ENCODE measurements at places on chromosomes 3 and 15.
A peak's percentile ranks its signal among the peaks of the same experiment; 100 is the strongest.

GRCh38 chr3:147613725-147614124 lies 204.6 kb downstream of the ZIC1 start:
- no peak for DNase-seq

GRCh38 chr3:98761643-98762229 lies 1.4 kb upstream of the ST3GAL6 start:
- no peak for DNase-seq

- no peak for DNase-seq
Observed at GRCh38 chr3:104291437-104291851, 1075.3 kb upstream of the ALCAM start.

- DNase-seq = no peak
Observed at GRCh38 chr3:83953417-83954089, 1005.2 kb upstream of the CADM2 start.

DNA sequence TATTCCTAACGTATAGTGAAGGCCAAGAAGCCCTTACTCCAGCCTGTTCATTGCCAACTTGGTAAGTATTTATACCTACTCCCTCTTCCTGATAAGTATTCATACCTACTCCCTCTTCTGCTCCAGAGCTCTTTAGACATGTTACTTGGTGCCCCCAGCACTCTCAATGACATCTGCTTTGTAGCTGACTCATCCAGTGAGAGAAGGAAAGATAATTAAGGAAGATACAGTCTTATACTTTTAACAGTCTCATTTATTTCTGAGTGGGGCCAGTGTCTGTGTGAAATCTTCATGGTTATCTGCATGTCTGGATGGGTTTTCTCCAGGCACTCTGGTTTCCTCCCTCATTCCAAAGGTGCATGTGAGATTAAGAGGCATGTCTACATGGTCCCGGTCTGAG lies 698.7 kb downstream of the FHIT start:
- no peak for DNase-seq

DNA sequence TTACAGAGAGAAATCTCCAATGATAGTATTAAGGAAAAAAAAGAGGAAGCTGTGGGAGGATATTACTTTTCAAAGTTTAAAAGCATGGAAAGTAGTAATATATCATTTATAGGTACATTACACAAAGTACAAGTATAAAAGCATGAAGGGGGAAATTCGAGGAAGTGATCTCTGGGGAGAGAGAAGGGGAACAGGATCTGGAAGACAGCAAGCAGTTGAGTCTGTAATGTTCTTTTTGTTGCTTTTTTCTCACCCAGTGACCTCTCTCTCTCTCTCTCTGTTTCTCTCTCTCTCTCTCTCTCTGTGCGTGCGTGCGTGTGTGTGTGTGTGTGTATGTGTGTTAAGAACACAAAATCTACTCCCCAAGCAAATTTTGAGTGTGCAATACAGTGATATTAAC lies 10.2 kb downstream of the C3orf20 start:
- DNase-seq = no peak

DNA sequence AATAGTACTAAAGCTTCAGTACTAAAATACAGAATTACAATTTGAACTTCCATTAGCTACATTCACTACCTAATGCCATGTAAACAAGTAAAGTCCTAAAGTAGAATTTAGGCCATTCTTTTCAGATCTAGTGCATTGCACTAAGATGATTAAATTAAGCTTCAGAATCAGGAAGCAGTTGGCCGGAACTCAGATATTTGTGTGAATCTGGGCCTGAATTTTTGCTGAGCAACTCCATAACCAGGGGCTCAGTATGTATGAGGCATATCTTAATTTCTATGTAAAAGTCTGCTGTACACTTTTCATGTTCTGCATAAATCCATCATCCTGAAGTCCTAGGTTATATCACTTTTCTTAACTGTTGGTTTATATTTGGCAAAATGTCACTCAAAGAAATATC lies 246.4 kb downstream of the RBMS3 start:
- DNase-seq = no peak

DNA sequence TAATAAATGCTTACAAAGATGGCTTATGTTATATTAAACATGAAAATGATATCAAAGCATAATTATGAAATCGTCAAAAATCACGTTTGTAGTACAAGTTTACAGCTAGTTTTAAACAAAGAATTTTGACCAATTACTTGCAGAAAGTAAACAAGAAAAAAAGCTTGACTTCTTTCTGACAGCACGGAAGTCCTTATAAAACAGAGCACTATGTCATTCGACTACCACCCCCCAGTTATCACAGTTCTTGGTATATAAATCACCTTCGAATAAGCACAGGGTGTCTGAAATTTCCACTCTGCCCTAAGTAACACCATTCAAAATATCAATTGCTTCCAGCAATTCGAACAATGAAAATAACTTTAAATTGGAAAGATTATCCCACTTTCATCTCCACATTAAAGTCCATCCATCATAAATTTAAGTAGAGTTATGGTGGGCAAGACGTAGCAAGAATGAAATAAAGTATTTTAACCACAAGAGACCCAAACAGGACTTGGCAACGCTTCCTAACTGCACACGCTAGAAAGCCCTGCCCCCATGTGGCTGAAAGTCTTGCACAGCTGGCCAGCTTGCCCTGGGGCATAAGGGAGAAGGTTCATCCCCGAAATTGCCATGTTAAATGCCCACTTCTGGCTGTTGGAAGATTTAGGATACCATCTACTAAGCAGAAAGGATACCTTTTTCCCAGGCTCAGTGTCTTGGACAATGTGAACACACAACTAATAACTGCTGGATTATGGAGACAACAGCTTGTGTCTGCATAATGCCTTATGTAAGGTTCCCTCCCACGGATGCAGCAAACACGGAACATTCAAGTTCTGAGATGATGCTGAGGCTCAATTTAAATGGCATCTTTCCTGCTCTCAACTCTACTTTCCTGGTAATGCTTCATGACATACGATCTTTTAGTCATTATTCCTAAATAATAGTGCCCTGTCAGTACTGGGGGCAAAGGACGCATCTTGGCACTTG lies 116.4 kb upstream of the TJP1 start:
- no peak for DNase-seq

- no peak for DNase-seq
Observed at GRCh38 chr3:183924956-183925355, 40.3 kb upstream of the PARL start.

- DNase-seq = no peak
Observed at GRCh38 chr3:7518026-7518425, 657.1 kb downstream of the GRM7 start.

- DNase-seq = no peak
Observed at GRCh38 chr3:181932039-181932438, 220.3 kb downstream of the SOX2 start.

- no peak for DNase-seq
Observed at GRCh38 chr3:156360083-156360482, 194.8 kb downstream of the SSR3 start.

DNA sequence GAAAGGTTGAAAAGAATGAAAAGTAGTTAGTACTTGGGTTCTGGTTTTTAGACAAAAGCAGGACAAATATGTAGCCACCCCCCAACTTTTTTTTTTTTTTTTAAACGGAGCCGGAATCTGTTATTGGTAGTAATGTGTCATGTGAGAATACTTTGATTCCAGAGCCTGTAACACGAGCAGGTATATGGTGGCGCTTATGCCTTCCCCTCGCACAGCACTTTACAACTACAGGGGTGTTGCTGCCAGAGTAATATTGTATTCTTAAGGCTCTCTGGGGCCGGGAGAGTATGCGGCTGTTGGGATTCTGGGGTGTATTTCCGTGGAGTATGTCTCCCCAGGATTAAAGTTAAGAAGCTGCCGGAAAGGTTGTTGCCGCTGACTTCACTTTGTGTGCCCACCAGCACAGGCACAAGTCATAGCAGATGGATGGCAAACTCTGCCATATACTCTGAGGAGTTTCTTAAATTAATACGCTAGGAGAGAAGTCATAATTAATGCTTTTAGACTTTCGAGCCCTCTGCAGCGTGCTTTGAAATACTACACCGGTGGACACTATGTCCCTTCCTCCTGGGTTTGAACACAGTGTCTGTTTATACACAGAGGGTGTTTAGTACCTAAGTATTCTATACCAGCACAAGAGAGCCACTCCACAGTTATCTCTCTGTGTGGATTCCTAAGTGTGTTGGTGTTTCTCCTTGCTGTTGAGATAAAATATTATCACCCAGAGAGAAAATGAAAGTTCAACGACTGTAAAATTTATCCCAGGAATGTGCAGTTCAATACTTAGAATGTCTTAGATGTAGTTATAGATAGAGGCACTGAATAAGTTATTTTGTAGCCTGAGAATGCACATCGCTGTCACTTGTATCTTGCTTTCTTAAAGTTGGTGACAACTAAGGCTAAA lies 1.4 kb downstream of the MBNL1 start:
- DNase-seq = peak; percentile 60
